ENCODE measurements at places on chromosomes 11 and 22. TPM values are rescaled to one million over a fixed set of nuclear protein-coding genes. Genes with fewer than 3 reads are reported as not detected.

GRCh38 chr11:128765104-128765503, 71.2 kb downstream of the FLI1 start:
- no peak for DNase-seq

- no peak for DNase-seq
These were observed 5.5 kb upstream of the ANKK1 start for GRCh38 chr11:113382121-113382520.

The CD6 gene
- total RNA-seq, result 4.3 TPM

The MPPED1 gene
- total RNA-seq, result not detected

The HTR3B gene
- not detected for total RNA-seq

Data from mucosa of descending colon (tissue), 3 donors.